Vagina (tissue), 2 donors: ENCODE measurements at places on chromosomes 16 and 17.

DNA sequence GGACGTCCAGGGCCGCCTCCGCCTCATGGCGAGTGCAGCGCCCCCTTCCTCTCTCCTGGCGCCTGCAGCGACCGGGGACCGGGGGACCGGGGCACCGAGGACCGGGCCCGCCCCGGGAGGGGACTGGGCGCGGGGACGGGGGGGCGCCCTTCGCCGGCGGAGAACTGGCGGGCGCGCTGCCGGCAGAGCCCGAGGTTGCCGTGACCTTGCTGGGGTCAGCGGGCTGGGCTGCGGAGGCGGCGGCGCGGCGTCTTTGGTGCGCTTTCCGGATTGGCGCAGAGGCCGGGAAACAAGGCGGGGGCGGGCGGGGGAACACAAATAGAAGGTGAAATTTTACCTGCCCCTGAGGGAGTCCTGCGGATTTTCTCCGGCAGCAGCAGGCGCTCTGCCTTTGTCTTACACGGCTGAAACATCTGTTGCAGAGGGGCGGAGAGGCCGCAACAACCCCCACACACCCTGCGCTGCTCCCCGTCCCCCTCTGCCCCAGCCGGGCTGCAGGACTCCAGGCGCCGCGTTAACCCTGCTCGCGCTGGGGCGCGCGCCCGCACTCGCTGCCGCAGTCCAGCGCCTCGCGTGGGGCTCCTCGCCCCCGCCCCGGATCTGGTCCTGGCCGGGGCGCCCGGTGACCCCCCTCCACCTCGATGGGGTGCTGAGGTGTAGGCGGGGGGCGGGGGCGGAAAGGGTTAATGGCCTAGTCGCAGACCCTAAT is 53.5 kb downstream of the SREBF1 start:
- no peak for DNase-seq

DNA sequence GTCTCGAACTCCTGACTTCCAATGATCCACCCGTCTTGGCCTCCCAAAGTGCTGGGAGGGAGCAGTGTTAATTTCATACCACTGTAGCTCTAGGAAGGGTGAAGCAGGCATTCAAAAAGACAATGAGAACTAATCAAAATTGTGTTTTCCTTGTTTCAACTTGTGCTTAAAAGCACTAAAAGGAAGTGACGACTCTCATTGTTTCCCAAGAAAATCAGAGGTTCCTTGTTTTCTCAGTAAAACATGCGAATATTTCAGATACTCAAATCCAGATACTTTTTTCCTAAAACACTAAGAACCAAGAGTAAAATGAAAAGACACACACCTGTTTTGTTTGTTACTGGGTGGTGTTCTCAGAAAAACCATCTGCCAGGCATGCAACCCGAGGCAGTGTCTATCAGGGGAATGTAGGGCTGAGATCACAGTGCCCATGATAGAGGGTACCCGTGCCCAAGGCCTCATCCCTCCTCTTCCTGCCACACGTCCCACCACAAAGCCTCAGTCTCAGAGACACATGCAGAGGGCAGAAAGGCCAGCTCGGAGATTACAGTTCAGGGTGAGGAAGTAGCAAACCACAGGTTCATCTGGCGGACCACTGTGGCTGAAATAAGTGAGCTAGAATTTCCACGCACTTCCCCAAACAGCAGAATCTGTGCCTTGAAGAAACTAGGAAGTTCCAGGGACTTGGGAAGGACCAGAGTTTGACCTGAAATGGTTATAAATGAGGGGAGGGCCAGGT is 33.7 kb downstream of the GINS3 start:
- no peak for DNase-seq

GRCh38 chr17:21354796-21355385 is 21.3 kb upstream of the KCNJ12 start:
- DNase-seq: no peak

DNA sequence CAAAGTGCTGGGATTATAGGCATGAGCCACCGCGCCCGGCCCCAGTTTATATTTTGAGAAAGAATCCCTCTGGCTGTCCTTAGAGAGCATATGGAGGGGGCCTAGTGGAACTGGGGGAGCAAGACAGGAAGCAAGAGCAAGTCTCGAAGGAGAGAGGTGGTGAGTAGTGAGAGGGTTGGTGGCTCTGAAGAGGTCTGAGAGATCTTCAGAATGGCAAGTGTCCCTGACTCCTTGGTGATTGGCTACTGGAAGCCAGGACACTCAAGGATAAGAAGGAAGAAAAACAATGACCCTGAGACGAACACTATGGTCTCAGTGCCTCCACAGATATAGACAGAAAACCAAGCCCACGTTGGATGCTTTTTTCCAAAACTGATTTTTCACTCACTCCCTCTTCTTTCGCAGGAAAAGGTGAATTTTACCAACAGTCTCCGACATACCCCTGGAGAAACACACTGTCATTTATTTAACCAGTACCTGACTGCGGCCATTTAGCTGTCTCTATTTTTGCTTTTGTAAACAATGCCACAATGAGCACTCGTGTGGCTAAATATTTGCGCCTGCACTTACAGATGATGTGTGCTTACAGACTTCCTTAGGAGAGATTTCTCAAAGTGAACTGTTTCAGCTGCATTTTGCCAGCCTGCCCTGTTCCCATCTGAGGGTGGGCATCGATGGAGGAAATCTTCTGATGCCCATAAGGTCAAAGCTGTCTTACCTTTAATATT is 15.9 kb upstream of the DOK4 start:
- no peak for DNase-seq

DNA sequence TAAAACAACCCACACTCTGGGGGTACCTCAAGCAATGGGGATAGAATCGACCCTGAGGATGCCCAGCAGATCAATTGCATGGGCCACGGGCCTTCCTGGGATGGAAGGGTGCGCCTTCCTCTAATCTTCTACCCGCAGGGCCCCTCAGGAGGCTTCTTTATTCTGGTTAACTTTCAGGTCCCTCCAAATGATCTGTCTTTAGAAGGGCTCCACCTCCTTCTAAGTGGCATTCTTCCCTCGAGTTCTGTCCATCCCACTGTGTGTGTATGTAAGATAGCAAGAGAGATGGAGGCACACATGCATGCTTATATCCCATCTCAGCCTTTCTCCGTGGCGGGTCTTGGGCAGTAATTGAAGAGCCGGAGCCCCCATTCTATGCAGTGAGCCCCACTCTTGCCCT is 125.7 kb downstream of the MRM1 start:
- DNase-seq: no peak

GRCh38 chr17:17495536-17496188 is 533 bp downstream of the RASD1 start:
- DNase-seq: no peak

GRCh38 chr16:78323315-78323714 is 223.9 kb downstream of the WWOX start:
- DNase-seq: no peak

DNA sequence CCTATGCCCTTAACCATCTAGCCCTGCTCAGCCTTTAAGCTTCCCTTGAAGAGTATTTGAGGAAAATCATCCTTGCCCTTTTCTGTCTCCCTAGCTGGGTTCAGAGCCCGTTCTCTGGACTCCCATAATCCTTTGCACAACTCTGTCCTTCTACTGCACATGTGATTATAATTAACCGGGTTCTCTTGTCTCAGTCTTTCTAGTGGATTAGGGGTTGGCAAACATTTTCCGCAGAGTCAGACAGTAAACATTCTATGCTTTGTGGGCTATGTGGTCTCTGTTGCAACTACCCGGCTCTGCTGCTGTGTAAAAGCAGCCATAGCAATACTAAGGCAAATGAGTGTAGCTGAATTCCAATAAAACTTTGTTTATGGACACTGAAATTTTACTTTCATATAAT is 80.0 kb downstream of the CDRT15 start:
- no peak for DNase-seq

GRCh38 chr16:81574168-81574567 is 129.6 kb downstream of the CMIP start:
- no peak for DNase-seq

DNA sequence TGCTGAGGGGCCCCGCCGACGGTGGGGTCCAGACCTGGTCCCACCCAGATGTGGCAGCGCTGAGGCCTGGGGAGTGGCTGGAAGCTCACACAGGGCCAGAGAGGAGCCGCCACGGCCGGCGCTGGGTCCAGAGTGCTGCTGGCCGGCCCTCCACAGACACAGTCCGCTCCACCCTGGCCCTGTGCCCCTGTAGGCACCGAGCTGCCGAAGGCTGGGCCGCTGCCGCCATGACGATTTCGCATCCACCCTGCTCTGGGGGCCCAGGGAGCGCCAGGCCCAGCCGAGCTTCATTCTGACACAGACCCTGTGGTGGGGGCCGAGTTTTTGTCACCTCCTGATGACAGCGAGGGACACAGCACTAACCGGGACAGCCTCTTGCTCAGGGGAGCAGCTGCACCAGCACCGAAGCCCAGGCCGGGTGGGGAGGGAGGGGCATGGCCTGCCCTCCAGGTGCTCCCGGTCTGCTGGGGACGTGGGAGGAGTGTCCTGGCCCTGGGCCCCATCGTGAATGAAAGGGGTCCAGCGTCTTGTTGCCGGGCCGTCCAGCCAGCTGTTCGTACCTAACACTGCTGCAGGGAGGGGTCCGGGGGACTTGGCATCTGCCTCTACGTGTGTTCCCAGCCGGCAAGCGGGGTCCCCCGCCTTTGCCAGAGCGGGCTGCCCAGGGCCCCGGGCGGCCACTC is 27.1 kb upstream of the SSTR5 start:
- no peak for DNase-seq

GRCh38 chr17:68383443-68384321 is 73.6 kb downstream of the WIPI1 start:
- DNase-seq: no peak

- no peak for DNase-seq
Measured at GRCh38 chr16:8768692-8769091, 28.7 kb downstream of the TMEM186 start.

DNA sequence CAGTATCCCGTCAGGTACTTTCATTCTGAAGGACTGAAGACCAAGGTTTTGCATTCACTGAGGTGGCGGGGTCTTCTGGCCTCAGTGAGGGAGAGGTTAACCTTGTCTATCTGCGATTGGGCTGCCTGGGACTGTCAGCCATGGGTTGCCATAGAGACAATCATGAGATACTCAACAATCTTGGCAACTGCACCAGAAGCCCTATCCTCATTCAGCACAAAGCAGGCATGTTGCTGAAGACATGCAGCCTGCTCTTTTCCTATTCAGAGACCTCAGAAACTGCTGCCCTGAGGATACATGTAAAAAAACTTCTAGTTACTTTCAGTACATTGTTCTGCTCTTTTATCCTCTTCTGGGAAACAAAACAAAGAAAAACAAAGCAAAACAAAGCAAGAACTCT is 146.3 kb upstream of the PIRT start:
- DNase-seq: peak; percentile 52

DNA sequence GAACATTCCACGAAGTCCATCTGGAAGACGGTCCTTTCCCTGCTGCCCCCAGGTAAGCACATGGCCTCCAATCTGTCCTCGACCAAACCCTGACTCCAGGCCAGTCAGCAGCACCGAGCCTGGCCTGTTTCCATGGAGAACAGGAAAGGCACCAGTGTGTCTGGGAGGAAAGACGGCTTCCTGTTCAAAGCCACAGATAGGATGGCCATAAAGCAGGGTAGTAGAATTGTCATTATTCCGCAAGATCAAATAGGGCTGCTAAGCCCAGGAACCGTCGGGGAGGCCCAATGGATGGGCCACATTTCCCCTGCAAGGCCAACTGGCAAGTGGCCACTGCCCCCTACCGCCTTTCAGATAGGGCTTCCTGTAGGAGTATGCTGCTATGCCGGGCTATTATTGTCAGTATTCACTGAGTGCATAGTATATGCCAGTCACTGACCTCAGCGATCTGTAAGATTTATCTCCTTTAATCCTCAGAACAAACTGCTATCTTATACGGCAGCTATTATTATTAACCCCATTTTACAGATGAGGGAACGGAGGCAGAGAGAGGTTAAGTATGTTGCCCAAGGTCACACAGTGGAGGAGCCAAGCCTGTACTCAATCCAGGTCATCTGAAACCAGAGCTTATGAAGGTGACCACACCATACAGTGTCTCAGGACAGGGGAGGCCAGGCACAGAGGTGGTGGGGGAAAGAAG is 23.0 kb upstream of the PLCG2 start:
- no peak for DNase-seq

GRCh38 chr16:67833415-67834241 is 8.5 kb upstream of the THAP11 start:
- no peak for DNase-seq

DNA sequence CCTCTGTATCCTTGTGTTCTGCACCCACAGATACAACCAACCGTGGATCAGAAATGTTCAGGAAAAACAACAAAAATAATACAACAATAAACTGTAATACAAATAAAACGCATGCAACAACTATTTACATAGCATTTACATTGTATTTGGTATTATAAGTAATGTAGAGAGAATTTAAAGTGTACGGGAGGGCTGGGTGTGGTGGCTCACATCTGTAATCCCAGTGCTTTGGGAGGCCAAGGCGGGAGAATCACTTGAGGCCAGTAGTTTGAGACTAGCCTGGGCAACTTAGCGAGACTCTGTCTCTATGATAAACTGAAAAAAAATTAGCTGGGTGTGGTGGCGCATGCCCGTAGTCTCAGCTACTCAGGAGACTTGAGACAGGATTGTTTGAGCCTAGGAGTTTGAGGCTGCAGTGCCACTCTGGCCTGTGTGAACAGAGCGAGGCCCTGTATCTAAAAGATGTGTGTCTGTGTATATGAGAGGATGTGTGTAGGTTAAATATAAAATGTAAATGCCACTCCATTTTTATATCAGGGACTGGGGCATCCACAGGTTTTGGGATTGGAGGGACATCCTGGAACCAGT is 13.3 kb downstream of the SEC14L1 start:
- DNase-seq: no peak

- DNase-seq: no peak
Measured at GRCh38 chr16:4015275-4016004, 100.8 kb downstream of the ADCY9 start.

DNA sequence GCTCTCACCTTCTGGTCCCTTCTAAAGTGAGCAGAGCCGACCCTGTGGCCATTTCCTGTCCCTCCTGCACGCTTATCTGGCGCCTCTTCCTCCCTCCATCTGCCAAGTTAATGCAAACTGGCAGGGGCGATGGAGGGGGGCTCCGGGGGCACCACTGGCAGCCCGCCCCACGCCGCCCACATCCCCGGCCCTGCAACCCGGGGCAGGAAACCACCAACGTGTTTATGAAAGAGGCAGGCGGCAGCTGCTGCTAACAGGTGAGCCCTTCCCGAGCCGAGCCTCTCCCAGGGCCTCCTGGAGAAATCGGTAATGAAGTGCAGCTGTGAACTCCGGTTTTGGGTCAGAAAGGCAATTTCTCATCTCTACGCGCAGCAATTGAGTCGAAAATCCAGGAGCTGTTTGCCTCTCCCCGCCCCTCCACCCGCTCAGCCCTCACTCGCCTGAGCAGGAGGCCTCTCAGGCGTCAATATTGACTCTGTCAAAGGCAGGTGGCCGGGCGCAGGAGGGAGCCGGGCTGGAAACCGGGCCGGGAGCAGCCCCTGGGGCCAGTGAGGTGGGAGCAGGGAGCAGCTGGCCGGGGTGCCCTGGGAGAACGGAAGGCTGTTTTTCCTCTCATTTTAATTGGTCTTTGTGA is 164.4 kb upstream of the GSE1 start:
- DNase-seq: no peak

GRCh38 chr17:82023447-82024241 is 539 bp downstream of the LRRC45 start:
- DNase-seq: no peak

- DNase-seq: no peak
Measured at GRCh38 chr16:21338537-21339268, 60.6 kb upstream of the CRYM start.

GRCh38 chr17:56152874-56153602 is at the start of gene ANKFN1:
ANKFN1 (plus strand) TSS chr17:56153475; CDS start chr17:56212668, 59,193 bp downstream.
- DNase-seq: no peak
